ENCODE measurements at places on chromosomes 16 and 17. TPM values are rescaled to one million over a fixed set of nuclear protein-coding genes. Genes with fewer than 3 reads are reported as not detected.

- H3K27me3 ChIP-seq: no peaks in the 10 kb centered on the region
- H3K27ac ChIP-seq: peak overlapping the region; percentile 89
Observed at GRCh38 chr17:43018008-43018853, 4.0 kb downstream of the VAT1 start.

GRCh38 chr17:58375256-58375655 is 23.3 kb upstream of the SUPT4H1 start:
- H3K27ac ChIP-seq: no peak overlapping the region
- peaks cover 5% of the 10 kb centered on the region for H3K36me3 ChIP-seq
- DNase-seq: no peak
- H3K27me3 ChIP-seq: no peaks in the 10 kb centered on the region
- no peaks in the 10 kb centered on the region for H3K4me1 ChIP-seq
- no peak overlapping the region for H3K4me3 ChIP-seq

- no peak overlapping the region for H3K27ac ChIP-seq
- no peaks in the 10 kb centered on the region for H3K4me1 ChIP-seq
- H3K36me3 ChIP-seq: no peaks in the 10 kb centered on the region
Observed at GRCh38 chr17:13729466-13730134, 127.9 kb upstream of the HS3ST3A1 start.

GRCh38 chr16:85051067-85051581 is 23.5 kb downstream of the KIAA0513 start:
- H3K27ac ChIP-seq: peak overlapping the region; percentile 30
- H3K4me3 ChIP-seq: no peak overlapping the region
- H3K4me1 ChIP-seq: peaks cover 39% of the 10 kb centered on the region
- H3K36me3 ChIP-seq: no peaks in the 10 kb centered on the region
- no peaks in the 10 kb centered on the region for H3K27me3 ChIP-seq
- no peak for DNase-seq

DNA sequence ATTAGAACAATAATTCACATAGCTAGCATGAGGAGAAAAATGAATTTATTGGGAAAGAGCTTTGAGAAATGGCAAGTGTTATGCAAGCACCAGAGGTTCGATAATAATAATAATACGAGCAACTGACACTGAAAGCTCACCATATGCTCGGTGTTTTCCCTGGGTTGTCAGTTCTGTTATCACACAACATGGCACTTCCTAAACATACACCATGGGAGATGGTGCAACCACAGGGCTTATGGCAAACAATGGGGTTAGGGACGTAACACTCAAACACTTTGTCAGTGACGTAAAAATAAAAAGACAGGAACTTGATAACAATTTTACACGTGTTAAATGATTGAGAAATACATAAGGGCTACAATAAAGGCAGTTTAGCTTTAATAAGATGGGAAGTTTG is 23.7 kb downstream of the OR1D5 start:
- H3K27me3 ChIP-seq: peaks cover 21% of the 10 kb centered on the region
- DNase-seq: no peak
- no peaks in the 10 kb centered on the region for H3K36me3 ChIP-seq
- H3K27ac ChIP-seq: no peak overlapping the region
- H3K4me3 ChIP-seq: no peak overlapping the region
- H3K4me1 ChIP-seq: no peaks in the 10 kb centered on the region

DNA sequence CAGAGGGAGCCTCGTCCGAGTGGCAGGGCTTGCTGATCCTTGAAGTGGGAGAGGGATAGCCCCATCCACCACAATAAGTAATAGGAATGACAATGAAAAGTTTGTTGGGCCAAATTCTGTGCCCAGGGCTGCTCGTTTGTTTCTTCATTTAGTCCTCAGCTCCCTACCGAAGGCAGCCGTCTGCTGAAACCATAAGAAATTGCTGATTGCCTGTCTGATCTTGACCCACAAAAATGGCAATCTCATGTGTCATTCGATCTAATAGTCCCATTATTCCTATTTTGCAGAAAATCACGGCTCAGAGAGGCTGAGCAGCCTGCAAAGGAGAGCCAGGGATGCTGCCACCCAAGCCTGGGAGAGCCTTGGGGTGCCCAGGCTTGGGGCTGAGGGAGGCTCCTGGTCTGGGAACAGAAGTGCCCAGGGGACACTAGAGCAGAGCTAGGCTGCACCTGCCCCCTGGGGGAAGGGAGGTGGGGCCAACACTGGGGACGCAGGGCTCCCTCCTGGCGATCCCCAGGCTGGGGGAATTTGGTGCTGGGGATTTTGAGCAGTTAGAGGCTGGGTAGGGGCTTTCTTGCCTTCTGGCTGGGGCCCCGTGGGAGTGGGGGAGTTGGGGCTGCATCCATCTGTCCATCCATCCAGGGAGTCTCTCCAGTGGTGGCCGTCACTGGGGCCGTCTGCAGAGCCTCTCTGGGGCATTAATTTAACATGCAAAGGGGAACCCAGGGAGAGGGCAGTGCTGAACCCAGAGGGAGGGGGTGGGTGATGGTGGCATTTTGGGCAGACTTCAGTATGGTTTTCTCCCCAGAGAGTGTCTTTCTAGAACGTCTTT is 53.5 kb downstream of the SOCS1 start:
- H3K36me3 ChIP-seq: no peaks in the 10 kb centered on the region
- H3K4me3 ChIP-seq: no peak overlapping the region
- no peak for DNase-seq

DNA sequence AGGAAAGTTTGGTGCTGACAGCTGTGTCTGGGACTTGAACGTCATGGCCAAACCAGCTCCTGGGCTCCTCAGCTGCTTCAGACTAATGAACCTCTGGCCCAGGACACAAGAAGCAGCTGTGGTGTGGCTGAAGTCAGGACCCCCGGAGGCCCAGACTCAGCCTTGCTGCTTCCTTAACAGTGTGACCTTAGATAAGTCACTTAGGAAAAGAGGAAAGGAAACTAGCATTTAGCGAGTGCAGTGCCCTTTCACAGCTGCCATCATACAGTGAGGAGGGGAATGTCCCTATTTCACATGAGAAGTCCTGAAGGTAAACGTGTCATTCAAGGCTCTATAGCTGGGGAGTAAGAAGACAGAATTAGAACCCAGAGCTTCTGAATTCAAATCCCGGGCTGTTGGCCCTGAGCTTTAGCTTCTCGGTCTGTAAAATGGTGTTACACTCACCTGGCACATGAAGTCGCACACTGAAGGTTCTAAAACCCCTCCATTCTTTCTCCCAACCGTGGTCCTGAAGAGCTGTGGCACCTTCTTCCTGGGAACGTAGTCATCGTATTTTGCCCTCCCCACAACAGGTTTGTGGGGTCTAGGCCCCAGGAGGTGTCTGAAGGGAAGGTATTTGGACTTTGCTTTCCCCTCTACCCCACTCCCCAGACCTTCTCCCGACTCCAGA is 910 bp upstream of the RAMP2 start:
- H3K27me3 ChIP-seq: peaks cover 26% of the 10 kb centered on the region
- peak overlapping the region; percentile 94 for H3K27ac ChIP-seq
- H3K36me3 ChIP-seq: no peaks in the 10 kb centered on the region
- DNase-seq: no peak

- H3K27ac ChIP-seq: peak overlapping the region; percentile 93
- H3K27me3 ChIP-seq: no peaks in the 10 kb centered on the region
Observed at GRCh38 chr16:70691223-70692129, 5.6 kb upstream of the MTSS2 start.

GRCh38 chr16:82031116-82032084 is 3.7 kb upstream of the HSD17B2 start:
- no peak overlapping the region for H3K27ac ChIP-seq
- H3K4me3 ChIP-seq: no peak overlapping the region
- H3K27me3 ChIP-seq: peaks cover 52% of the 10 kb centered on the region
- no peaks in the 10 kb centered on the region for H3K4me1 ChIP-seq
- H3K36me3 ChIP-seq: no peaks in the 10 kb centered on the region

DNA sequence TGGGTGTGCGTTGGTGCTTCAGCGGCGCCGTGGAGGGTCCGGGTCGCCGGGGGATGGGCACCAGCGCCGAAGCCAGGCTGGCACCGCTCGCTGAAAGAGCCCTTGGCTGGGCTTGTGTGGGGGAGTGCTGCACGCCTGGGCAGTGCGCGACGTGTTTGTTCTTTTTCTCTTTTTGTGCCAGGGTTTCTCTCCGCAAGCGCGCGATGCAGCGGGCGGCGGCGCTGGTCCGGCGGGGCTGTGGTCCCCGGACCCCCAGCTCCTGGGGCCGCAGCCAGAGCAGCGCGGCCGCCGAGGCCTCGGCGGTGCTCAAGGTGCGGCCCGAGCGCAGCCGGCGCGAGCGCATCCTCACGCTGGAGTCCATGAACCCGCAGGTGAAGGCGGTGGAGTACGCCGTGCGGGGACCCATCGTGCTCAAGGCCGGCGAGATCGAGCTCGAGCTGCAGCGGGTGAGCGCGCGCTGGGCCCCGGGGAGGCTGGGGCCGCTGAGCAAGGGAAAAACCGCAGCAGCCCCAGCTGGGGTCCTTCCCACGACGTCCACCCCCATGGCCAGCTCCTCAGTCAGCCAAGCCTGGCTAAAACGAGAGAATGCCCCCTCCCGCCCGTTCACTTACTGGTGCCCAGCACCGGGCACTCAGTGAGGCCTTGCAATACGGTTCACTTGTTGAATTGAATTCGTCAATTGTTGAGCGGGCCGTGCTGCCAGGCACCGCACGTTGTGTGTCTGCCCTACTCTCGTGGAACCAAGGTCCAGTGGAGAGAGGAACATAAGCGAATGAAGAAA is 541 bp downstream of the GPT2 start:
- H3K36me3 ChIP-seq: no peaks in the 10 kb centered on the region
- H3K27ac ChIP-seq: peak overlapping the region; percentile 62
- DNase-seq: no peak
- H3K27me3 ChIP-seq: peaks cover 8% of the 10 kb centered on the region
- H3K4me1 ChIP-seq: peaks cover 26% of the 10 kb centered on the region

- peaks cover 32% of the 10 kb centered on the region for H3K4me1 ChIP-seq
- H3K27me3 ChIP-seq: no peaks in the 10 kb centered on the region
- H3K36me3 ChIP-seq: no peaks in the 10 kb centered on the region
- no peak overlapping the region for H3K27ac ChIP-seq
Observed at GRCh38 chr17:32498391-32498790, 11.6 kb downstream of the CDK5R1 start.

KRT12 gene
- not detected for total RNA-seq

APRT gene
- total RNA-seq: 39.2 TPM
